Activated CD8-positive, alpha-beta memory T cell treated with anti-CD3 and anti-CD28 coated beads, Interleukin-2, amount 10 ng/mL, durations not matched to agents 7 days and 5 days (primary cell): ENCODE measurements at places on chromosomes 16 and 17. TPM values are rescaled to one million over a fixed set of nuclear protein-coding genes. Genes with fewer than 3 reads are reported as not detected.

- peaks cover 21% of the 10 kb centered on the region for H3K4me1 ChIP-seq
- no peak overlapping the region for H3K27ac ChIP-seq
- no peak overlapping the region for H3K4me3 ChIP-seq
- peaks cover 6% of the 10 kb centered on the region for H3K36me3 ChIP-seq
- no peaks in the 10 kb centered on the region for H3K27me3 ChIP-seq
- DNase-seq: no peak
Observed at GRCh38 chr17:60656499-60656898, 21.2 kb upstream of the BCAS3 start.

GRCh38 chr16:81639348-81639747 is 139.7 kb upstream of the PLCG2 start:
- H3K36me3 ChIP-seq: no peaks in the 10 kb centered on the region
- H3K4me1 ChIP-seq: peaks cover 10% of the 10 kb centered on the region
- DNase-seq: no peak
- H3K27me3 ChIP-seq: no peaks in the 10 kb centered on the region

- DNase-seq: no peak
- H3K27me3 ChIP-seq: no peaks in the 10 kb centered on the region
- peaks cover 9% of the 10 kb centered on the region for H3K36me3 ChIP-seq
- H3K4me1 ChIP-seq: no peaks in the 10 kb centered on the region
Observed at GRCh38 chr16:50301626-50302471, 35.5 kb downstream of the ADCY7 start.

CSH2 gene
- total RNA-seq: not detected
